ENCODE measurements at places on chromosomes 3 and 15.

DNA sequence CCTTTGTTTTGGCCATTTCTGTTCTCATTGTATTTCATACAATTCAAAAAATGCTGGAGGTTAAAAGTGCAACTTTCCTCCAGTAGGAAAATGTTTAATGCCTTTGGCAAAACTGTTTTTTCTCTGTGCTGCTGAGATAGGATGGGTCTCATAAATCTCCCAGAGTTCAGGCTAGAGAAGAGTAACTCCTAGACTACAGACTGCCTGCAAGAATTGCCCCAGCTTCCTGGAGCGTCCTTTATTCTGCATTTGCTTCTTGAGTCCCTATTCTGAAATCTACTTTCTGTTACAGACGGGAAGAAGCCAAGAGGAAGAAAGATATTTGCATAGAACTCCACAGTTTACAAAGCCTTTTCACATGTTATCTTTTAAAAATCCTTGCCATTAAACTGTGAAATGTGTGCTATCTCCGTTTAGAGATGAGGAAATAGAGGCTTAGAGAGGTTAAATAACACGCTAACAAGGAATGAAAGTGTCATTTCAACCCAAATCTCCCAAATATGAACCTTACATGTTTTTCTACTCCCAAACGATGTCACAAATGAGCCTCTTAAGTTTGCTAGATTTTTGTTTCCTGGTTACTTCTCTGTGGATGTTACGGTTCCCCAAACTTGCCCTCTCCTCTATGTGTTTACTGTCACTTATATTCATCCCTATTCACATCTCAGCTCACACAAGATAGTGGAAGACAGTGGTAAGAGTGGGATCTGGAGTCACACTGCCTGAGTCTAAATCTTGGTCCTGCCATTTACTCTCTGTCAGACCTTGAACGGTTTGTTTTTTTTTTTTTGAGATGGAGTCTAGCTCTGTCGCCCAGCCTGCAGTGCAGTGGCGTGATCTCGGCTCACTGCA lies 17.4 kb downstream of the NANOGP8 start:
- peak; percentile 7 for DNase-seq

DNA sequence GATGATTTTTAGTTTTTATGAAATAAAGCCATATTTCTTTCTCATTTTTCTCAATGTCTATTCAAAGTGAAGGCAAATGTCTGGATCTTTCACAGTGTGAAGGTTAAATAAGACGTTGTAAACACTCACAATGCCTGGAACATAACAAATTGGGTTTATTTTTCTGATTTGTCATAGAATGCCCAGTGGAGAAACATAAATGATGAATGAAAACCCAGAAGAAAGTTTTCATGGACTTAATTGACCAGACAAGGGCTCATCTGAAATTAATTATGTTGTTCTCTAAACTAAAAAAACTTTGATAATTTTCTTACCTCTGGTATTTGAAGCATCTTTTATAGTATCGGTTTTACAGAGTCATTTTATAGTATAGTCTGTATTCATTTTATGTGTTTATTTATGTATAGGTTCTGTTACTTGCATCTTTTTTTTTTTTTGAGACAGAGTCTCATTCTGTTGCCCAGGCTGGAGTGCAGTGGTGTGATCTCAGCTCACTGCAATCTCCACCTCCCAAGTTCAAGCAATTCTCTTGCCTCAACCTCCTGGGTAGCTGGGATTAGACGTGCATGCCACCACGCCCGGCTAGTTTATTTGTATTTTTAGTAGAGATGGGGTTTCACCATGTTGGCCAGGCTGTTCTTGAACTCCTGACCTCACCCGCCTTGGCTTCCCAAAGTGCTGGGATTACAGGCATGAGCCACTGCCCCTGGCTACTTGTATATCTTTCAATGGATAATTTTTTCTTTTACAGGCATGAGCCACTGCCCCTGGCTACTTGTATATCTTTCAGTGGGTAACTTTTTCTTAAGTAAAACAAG lies 15.1 kb upstream of the BNIP2 start:
- DNase-seq, result no peak

DNA sequence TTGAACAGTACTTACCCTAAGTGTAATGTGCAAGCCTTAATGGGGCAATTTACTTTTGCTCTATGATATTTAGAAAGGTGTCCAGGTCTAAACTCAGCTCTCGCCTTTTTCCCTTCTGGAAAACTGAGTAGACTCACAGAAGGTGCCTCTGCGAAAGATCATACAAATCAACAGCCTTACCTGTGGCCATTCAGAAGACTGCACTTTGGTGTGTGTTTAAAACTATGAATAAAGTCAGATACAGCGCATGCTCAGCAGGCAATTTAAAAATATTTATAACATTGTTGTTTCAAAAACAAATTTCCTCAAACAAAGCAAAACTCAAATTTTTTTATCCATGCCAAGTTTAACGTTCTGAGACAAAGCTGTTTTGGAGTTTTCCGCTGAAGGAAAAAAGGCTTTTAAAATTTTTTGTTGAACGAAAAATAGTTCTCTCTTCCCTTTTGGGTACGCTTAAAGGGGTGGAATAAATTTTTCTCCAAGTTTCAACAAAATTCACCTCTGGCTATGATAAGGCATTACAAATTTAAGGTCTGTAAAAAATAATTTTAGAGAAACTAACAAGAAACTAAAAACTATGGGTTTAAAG lies 156.3 kb downstream of the TIGIT start:
- no peak for DNase-seq

- no peak for DNase-seq
Observed at GRCh38 chr3:187685948-187686347, 15.8 kb upstream of the SST start.

DNA sequence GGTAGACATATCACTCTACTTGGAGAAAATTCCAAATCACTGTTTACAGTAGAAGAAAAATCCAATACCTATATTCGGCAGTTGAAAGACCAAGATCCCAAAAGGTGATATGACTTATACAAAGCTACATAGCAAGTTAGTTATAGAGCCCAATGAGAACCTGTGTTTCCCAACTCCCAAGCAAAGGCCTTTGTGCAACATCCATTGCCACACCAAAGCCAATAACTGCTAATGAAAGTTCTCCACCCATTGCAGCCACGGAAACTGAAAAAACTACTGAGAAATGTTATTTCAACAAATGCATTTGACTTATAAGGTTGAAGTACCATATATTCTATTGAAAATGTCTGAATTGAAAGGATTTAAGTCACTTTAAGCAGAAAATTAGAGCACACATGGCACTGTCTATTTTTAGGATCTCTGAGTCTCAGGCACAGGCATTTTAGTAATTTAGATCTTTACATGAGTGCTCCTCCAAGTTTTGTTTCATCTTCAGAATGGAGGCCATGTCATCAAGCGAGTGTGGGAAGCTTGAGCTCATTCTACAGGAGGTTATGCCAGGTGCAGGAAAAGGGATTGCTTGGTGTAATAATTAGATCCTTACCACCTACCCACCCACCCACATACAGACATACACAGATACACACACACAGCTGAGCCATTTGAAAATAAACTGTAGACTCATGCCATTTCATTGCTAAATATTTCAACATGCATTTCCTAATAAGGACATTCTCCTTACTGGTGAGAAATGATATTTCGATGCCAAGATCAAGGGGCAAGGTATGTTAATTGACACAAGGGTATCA lies 19.7 kb upstream of the ANO10 start:
- peak; percentile 34 for DNase-seq
